ENCODE measurements at places on chromosomes 6 and 20. TPM values are rescaled to one million over a fixed set of nuclear protein-coding genes. Genes with fewer than 3 reads are reported as not detected.

The HFE gene
- total RNA-seq = 8.7 TPM

The SIRPD gene
- not detected for total RNA-seq

The GHRH gene
- total RNA-seq = not detected

The TGM3 gene
- total RNA-seq = 0.27 TPM

The POU5F1 gene
- 12.9 TPM for total RNA-seq

The SAMD3 gene
- total RNA-seq = 1.8 TPM

The SYS1 gene
- 40.8 TPM for total RNA-seq

The GPR6 gene
- not detected for total RNA-seq

The RWDD2A gene
- 4.3 TPM for total RNA-seq

All from thoracic aorta (tissue), 2 donors.